ENCODE measurements at places on chromosomes 1 and 21. TPM values are rescaled to one million over a fixed set of nuclear protein-coding genes. Genes with fewer than 3 reads are reported as not detected.

Gene IFI16
- total RNA-seq, result 57.0 TPM

Gene EFNA1
- 54.0 TPM for total RNA-seq

Gene IVL
- total RNA-seq, result 0.50 TPM

Gene TRAF3IP3
- total RNA-seq, result not detected

Gene SNX7
- total RNA-seq, result 53.0 TPM

Gene ZNF648
- total RNA-seq, result 1.3 TPM

Gene HSD3B1
- not detected for total RNA-seq

Gene MATN1
- total RNA-seq, result not detected

Gene TMEM269
- total RNA-seq, result not detected

Gene S100A14
- 396 TPM for total RNA-seq

Gene FAM72D
- 4.0 TPM for total RNA-seq

Gene SH2D1B
- total RNA-seq, result not detected

Gene GIPC2
- under 0.01 TPM for total RNA-seq

Gene CNKSR1
- 26.0 TPM for total RNA-seq

Gene LHX8
- total RNA-seq, result not detected

Gene B3GALT5
- total RNA-seq, result not detected

Gene CYP4Z1
- not detected for total RNA-seq

Gene CASZ1
- total RNA-seq, result 14.1 TPM

Gene MROH7
- not detected for total RNA-seq

Gene TMPRSS2
- total RNA-seq, result 0.83 TPM

Gene PLA2G2F
- total RNA-seq, result not detected

Gene MOV10
- total RNA-seq, result 65.7 TPM

Gene MTOR
- total RNA-seq, result 44.7 TPM

Gene AHCTF1
- 41.0 TPM for total RNA-seq

Gene CTH
- 6.2 TPM for total RNA-seq

Gene DTL
- 24.6 TPM for total RNA-seq

Gene CD5L
- not detected for total RNA-seq

Gene TSACC
- total RNA-seq, result not detected

Gene HSD3B2
- total RNA-seq, result not detected

Gene DHRS3
- total RNA-seq, result 76.3 TPM

Gene AADACL4
- not detected for total RNA-seq

Gene LAMB3
- total RNA-seq, result 920 TPM

Gene VSIG8
- not detected for total RNA-seq

Gene INSRR
- not detected for total RNA-seq

Gene MMEL1
- total RNA-seq, result not detected

Gene ACTL8
- total RNA-seq, result not detected

Gene HNRNPCL4
- not detected for total RNA-seq

Gene OR2T29
- total RNA-seq, result not detected

Gene CDA
- 2.8 TPM for total RNA-seq

Gene KMO
- total RNA-seq, result 1.5 TPM
